ENCODE measurements at places on chromosomes 12 and 14.

DNA sequence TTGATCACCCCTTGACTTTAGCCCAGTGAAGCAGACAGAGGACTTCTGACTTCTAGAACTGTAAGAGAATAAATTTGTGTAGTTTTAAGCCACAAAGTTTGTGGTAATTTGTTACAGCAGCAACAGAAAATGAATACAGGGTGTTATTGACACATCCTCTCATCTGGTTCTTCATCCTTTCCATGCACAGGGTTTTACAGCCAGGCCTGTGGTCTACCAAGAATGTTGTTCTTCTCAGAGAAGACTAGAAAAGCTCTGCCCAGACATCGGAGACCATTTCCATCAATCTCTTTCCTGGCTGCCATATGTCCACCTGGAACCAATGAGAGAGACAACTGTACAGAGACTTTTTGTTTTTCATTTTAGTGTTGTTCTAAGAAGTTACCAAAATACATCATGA is 308.2 kb upstream of the AMIGO2 start:
- no peak for DNase-seq

DNA sequence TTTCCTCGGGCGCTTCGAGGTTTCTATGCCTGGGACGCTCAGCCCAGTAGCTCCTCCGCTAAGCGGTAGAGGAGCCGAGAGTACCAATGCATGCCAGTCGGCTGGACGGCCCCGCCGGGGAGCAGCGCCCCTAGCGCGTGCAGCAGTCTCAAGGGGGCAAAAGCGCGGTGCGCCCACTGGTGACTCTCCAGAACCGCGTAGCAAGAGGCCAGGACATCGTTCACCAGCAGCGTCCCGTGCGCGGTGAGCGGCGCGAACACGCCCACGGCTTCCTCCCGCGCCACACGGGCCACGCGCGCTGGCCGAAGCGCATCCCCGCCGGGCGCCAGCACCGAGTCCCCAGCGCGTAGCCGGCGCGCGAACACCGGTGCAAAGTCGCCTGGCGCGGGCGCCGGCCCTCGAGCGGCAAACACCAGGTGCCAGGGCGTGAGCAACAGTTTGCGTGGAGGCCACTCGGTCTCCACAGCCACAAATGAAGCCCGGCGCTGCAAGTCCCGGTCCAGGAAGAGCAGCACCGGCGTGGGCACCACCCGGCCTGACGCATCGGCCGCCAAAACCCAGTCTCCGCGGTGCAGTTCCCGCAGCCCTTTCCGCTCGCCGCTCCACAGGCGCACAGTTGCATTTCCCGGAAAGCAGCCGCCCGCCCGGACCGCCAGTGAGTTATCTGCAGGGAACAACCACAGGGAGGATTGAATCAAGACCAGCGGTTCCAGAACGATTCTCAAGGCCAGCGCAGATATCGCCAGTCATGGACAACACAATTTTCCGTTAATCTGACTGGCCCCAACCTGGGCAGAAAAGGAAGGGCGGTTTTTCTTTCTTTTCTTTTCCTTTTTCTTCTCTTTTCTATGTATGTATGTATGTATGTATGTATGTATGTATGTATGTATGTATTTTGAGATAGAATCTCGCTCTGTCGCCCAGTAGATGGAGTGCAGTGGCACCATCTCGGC is 4.5 kb downstream of the DHH start:
- no peak for DNase-seq

DNA sequence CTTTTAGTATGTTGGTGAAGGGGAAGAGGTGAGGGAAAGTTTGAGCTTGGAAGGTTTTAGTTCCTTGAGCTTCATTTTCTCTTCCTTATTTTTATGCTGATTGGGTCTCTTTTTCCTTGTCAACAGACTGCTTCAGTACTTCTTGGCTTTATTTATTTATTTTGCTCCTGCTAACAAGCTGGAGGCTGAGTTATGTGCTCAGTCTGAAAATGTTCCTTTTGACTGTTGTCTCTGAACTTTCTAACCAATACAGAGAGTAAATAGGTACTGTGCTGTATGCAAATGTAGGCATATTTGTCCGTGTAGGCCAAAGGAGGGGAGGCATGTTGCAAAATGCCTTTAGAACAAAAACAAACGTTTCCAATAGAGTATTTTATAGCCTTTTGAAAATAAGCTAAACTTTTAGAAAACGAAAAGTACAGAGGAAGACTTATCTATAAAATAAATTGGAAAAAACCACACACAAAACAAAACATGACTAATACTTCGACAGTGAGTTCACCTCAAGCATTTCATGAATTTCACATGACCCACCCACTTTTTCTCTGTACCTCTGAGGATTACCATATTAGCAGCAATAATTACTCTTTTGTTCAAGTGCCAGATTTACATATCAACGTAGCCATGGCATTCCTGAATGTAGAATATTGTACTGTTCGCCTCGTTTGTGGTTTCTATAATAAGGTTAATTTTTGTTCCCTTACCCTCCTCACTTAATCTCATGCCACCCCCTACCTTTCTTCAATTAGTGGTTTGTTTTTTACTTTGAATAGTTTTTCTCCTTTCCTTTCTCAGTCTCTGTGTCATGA is 4.7 kb upstream of the CREBL2 start:
- no peak for DNase-seq

GRCh38 chr14:49870908-49871307 is 18.3 kb upstream of the NEMF start:
- no peak for DNase-seq

GRCh38 chr12:102567031-102567985 is 86.9 kb upstream of the IGF1 start:
- DNase-seq, result no peak

DNA sequence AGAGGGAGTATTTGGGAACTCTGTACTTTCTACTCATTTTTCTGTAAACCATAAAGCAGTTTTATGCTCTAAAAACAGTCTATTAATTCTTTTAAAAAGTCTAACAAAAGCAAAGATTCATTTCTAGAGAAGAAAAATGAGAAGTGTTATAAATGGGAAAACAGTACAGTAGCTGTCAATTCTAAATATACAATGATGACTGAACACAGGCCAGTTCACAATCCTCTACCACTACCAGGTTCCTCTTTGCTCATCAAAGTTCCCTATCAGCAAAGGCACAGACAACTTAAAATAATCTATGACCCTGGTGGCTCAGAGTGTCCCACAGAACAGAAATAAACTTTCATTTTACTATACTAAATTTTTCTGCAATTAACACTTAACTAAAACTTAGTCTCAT is 12.5 kb downstream of the NAA25 start:
- no peak for DNase-seq

- no peak for DNase-seq
Measured at GRCh38 chr12:96441816-96442215, 41.6 kb upstream of the CDK17 start.

DNA sequence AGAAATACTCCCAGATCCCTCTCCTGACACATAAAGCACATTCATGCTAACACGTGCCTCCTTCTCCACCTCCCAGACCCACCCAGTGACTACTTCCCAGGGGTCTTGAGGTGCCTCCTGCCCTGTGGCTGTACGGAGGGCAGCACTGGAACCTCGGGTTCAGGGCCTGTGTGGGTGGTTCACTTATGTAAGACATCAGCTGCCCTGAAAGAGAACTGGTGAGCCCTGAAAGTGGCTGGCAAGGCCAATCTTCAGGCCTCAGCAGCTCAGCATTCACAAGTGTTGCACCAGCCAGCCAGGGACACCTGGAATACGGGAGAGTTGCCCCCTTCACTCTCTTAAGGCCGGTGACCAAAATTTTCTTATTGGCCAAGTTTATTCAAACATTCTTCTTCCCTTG is 38.9 kb upstream of the NTF3 start:
- DNase-seq, result no peak

- DNase-seq, result no peak
Measured at GRCh38 chr12:48121522-48121921, 2.4 kb downstream of the PFKM start.

DNA sequence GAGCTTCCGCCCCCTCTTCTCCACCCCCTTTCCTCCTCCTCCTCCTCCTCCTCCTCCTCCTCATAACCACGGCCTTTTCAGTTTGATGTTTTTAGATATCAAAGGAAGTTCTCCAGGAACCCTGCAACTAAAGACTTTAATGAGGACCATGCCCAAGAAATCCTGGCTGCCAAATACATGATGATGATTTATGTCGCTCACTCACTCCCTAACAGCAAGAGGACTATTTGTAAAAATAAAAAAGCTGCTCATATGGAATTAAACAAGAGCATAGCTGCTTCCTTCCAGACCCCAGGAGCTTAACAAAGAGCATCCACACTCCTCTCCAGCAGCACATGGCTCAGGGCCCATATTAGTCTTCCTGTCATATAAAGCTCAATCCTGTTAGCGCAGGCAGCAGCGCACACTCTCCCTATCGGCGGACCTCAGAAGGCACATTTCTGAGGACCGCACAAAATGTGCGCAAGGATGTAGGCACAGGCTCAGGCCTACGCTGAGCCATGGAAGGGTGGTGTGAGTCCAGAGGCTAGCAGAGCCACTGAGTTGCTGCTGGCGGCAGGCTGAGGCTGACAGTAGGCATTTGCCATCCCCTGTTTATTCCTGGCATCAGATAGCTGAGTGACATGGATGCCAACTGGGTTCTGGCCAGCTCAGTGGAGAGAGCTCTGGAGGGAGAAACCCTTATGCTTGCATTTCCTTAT is 232.8 kb downstream of the MSRB3 start:
- no peak for DNase-seq

DNA sequence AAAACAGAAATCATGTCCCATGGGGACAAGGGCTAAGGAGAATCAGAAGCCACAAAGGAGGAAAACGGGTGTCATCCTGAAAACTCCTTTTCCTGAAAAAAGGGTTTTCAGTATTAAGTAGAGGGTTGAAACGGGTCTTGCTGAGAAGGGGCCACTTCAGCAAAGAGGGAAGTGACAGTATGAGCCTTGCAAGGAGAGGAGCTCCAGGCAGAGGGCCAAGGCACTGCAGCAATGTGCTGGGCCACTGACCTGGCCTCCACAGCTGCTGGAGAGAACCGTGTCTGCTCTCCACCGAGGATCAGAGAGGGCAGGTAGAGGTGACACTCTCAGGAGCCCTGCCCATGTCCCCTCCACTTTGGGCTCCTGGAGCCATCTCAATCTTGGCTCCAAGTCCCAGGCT is 103.3 kb downstream of the NCOR2 start:
- DNase-seq, result no peak

DNA sequence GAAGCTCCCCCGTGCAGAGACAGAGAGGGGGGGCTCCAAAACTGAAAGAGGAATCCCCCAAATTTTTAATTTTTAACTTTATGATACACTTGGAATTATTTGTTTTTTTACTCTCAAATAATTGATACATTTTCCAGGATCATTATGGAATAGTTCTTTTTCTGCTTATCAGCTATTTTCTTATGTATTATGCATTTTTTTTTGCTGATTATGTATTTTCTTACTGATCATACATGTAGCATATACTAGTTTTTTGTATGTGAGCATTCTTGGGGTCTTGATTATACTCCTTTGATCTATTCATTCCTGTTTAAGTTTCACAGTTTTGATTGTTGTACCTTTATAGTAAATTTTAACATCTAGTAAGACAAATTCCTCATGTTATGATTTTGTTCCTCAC is 55.5 kb upstream of the LDHB start:
- DNase-seq, result no peak

DNA sequence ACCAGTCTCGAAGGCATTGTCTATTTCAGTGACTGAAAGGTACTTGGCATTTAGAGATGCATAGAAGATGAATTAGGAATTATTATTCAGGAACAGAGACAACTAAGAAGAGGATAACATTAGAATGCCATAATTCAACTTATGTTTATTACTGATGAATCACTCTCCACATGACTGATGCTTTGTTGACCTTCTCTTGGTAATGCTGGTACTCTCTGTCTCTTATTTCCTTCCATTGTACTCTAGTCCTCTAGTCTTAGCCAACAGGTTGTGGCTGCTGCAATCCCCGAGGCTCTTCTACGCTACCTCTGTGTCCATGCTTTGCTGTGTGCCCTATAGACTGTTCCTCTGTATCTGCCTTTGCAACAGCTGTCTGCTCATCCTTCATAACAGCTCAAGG is 652.9 kb downstream of the NRXN3 start:
- DNase-seq, result no peak

DNA sequence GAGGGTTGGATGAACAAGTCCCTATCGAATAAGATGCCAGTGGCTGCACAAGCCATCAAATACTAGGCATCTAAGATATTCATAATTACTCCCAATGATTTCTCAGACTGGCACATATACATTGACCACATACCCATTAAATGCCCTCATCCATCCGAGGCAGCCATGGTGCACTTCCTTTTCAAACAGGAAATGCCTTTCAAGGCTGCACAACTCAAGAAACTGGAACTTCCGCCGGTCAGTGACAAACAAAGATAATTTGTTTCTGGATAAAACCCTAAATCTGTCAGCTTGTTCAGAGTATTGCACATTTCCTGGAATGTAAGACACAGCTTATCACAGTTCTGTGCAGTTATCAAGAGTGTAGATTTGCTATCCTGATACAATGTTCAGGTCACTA is 203.7 kb downstream of the RMST start:
- no peak for DNase-seq

GRCh38 chr12:104588921-104589590 is 132.3 kb downstream of the CHST11 start:
- DNase-seq, result no peak

- no peak for DNase-seq
Measured at GRCh38 chr12:30820406-30820946, 65.7 kb upstream of the CAPRIN2 start.

DNA sequence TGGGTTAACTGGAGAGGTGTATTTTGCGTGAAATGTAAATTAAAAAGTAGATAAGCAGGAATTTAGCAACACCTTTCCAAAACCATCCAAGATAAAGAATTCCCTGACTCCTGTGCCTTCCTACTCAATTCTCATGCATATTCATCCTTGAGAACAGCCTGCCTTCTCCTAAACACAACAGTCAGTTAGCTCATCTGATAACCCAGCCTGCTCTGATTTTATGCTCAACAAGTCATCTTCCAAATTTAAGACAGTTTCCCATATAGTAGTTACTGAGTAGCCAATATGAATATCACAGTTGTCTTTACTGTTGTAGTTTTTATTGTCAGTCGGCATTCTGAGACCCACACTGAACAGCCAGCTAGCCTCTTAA is 27.1 kb downstream of the CPNE8 start:
- DNase-seq, result no peak

DNA sequence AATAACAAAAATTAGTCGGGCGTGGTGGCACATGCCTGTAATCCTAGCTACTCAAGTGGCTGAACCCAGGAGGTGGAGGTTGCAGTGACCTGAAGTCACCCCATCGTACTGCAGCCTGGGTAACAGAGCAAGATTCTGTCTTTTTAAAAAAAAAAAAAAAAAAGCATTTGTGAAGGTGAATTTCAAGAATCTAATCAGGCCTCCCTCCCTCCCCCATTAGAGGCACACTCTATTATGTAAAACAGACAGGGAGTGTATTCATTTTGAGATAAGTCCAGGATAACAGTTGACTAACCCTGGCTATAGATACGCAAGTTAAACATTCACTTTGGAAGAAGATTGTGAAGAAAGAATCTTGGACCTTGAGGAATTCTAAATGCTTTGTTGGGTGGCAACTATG is 2.9 kb downstream of the RESF1 start:
- DNase-seq, result no peak

GRCh38 chr12:108752387-108752786 is 21.1 kb upstream of the CORO1C start:
- no peak for DNase-seq

Measured in DMS 273 treated with DMSO at 0.1 percent for 48 hours (cell line).